Hippocampal formation (tissue), 2 donors: ENCODE measurements at places on chromosomes 11 and 22.

DNA sequence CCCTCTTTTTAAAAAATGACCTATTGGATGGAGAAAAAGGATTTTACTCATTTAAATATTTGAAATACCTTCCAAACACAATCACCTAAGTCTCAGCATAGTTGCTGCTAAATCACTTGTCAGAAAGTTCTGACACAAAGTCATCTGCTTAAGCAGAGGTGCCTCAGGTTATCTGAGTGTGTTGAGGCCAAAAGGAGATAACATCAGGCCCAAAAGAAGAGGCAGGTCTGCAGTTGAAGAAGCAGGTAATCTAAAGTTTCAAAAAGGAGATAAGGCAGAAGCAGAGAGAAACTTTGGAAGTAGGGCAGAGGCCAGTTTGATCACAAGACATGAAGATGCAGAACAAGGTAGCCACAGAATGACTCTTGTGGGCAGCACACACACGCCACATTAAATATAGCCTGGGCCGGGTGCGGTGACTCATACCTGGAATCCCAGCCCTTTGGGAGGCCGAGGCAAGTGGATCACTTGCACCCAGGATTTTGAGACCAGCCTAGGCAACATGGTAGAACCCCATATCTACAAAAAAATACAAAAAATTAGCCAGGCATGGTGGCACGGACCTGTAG lies 175.7 kb upstream of the API5 start:
- DNase-seq, result no peak

DNA sequence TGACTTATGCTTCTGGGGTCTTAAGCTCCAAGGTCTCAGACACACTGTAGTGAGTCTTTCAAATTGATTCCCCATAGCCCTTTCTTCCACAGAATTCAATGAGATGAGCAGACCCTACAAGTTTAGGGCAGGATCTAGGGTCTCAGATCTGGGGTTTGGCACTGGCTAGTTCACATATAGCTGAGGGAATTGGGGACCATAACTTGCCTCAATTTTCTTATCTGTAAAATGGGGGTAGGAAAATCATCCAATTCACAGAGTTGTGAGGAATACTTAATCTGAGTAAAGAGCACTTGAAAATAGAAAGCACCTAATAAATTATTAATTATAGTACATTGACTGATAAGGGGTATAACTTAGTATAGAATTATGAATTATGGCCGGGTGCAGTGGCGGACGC lies 5.9 kb upstream of the CCDC117 start:
- no peak for DNase-seq

DNA sequence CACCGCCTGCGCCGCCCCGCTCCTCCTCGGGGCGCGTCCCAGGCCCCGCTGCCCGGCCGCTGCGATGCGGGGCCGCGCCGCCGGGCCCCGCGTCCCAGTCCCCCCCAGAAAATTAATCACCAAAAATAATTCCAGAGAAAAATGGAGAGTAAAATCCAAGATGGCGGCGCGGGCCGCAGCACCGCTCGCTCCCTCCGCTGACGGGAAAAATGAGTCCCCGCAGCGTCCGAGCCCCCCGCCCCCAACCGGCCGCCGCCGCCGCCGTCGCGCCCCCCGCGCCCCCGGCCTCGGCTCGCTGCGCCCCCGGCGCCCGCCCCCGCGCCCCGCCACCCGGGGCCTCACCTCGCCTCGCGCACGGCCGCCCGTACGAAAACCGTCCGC lies at the start of gene KMT5B:
KMT5B (minus strand) TSS at position 162 of the 381 bp plus-strand sequence. CDS start 23,220 bp downstream, outside the sequence.
- DNase-seq, result no peak

DNA sequence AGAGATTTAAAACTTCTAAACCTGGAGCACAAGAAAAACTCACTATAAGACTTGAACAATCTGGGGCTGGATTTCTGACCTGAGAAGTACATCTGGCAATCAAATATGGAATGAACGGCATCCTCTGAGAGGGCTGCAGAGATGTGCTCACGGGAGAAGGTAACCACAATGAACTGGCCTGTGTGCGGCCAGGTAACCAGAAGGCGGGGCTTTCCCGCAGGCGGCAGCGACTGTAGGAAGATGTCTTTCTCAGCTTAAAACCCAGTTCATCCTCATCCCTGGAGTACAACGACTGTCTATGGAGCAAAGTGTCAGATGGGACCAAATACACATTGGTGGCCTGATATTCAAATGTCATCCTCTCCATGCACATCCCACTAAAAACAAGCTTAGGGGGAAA lies 24.5 kb downstream of the MICAL3 start:
- no peak for DNase-seq
